ENCODE measurements at places on chromosomes 2 and 18.

GRCh38 chr2:51006641-51007040 is 25.3 kb downstream of the NRXN1 start:
- DNase-seq: no peak

DNA sequence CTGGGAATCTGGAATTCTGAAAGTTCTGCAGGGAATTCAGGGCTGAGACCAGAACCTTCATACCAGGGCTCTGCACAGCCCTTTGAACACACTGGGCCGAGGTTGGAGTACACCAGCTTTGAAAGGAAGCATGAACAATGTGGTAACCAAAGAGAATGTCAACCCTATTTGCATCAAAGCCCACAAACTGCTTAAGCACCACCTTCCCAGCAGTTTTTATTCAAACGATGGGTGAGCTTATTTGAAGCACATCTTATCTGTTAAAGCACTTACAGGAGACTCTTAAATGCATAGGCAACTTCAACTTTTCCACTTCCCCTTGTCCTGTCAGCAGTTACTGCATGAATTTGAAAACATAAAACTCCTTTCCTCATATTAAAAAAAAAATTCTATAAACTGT is 96.6 kb downstream of the TXNL1 start:
- DNase-seq: no peak

DNA sequence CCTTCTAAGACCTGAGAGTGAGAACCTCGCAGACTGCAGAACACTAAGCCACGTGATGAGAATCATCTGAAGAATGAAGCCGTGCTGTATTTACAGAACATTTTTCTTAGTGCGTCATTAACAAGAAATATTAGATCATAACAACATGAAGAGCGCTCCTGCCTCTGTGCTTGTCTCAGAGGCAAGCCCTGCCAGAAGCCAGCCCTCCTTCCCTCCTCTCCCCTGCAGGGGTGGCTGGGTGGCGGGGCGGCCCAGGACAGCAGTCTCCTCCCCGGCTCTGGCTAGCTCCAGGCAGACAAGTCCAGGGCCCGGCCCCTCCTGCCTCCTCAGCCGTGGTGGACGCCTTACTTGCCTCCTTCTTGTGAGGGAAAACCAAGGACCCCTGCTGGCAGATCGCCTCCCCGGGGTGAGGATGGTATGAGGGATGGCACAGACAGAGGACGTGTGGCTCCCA is 262.7 kb downstream of the TWIST2 start:
- no peak for DNase-seq

DNA sequence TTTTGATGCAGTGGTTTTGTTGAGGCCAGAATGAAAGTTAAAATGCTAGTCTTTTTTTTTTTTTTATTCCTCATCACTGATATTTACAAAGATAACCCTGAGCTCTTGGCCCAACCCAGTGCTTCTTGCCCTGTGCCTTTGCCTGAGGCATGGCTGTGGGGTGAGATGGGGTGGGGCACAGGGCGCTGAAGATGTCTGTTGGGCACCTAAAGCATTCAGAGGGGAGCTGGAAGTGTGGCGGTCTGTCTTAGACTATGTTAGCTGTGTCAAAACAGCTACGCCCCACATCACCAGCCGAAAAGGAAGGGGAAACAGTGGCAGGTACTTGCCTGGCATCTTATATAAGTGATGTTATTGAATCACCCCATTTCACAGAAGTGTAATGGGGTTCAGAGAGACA is 20.7 kb downstream of the TOGARAM2 start:
- DNase-seq: no peak

DNA sequence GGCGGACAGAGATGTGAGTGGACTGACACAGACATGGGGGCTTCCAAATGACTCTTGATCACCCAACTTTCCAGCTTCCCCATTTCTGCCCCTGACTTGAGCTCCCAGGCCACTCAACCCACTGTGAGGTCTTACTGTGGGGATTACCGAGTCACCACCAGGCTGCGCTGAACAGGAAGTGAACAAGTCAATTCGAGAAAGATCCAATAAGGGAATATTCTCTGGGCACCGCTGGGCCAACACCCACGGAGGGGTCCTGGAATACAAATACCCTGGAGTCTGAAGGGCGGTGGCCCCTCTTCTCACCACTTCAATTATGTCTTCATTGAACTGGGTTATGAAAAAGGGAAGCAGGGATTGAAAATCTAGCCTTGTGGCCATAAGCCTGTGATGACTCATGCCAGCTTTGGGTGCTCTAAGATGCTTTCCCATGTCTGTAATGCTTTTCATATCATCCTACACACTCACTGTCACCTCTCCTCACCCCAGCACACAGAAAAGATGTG is 37.7 kb downstream of the BCL11A start:
- peak; percentile 31 for DNase-seq

Measured in M059J (cell line).